ENCODE measurements at places on chromosomes 7 and 10. TPM values are rescaled to one million over a fixed set of nuclear protein-coding genes. Genes with fewer than 3 reads are reported as not detected.

Gene FAM171A1
- polyA plus RNA-seq, result 100.0 TPM

Gene GPC2
- 8.8 TPM for polyA plus RNA-seq

Gene UNCX
- 14.9 TPM for polyA plus RNA-seq

Gene CCDC6
- polyA plus RNA-seq, result 36.1 TPM

Gene FUOM
- polyA plus RNA-seq, result 14.7 TPM

Gene ZEB1
- 30.8 TPM for polyA plus RNA-seq

DNA sequence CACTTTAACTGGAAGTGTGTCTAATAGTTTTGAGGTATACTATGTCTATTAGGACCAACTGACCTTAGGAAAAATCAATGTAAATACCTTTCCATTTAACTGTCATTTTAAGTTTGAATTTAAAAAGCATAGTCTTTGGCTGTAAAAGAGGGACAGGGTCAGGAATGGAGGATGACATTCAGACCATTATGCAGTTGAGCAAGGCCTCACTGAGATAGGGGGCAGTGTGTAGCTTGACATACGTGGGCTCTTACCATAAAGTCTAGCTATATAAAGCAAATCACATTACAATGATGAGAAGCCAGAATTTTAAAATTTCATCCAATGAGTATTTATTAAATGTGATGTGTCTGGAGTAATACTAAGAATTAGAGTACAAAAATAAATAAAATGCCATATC, 17.9 kb downstream of the PALS2 start:
- DNase-seq, result no peak

- no peak for DNase-seq
Observed at GRCh38 chr10:95325863-95326262, 35.1 kb upstream of the PDLIM1 start.

DNA sequence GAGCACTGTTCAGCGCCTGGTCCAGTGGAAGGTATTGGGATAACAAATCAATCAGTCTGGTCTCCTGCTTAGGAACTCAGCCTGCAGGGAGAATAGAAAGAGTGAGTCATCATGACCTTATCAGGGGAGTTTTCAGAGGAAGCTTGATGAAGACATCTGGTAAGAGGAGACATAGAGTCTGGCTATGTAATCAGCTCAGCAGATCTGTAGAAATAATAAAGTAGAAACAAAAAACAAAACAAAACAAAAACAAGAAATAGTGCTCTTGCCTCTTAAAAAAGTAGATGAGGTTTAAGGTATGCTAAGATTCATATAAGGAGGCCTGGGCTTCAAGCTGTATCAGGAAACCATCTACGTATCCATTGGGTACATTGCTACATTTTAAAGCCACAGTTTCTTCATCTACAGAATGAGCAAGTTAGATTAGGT, 14.4 kb downstream of the TAS2R41 start:
- no peak for DNase-seq
